NCI-H2171 (cell line): ENCODE measurements at places on chromosomes 3 and 15.

GRCh38 chr15:34725556-34725955 is 29.2 kb downstream of the GJD2 start:
- no peak for DNase-seq

- peak; percentile 2 for DNase-seq
Measured at GRCh38 chr3:186413615-186414415, 51.8 kb upstream of the DGKG start.

DNA sequence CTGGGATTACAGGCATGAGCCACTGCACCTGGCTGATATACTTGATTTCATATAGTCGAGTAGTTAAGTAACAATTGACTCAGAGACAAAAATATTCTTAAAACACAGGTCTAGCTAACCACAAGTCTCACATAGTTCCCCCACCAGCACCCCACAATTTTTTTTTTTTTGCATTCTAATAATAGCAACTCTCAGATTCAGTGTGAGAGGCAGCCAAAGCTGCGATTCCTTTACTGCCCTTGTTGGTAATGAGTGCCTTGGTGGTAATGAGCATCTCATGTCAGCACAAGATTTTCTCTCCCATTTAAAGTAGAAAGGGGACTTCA is 72.5 kb downstream of the WWTR1 start:
- no peak for DNase-seq

DNA sequence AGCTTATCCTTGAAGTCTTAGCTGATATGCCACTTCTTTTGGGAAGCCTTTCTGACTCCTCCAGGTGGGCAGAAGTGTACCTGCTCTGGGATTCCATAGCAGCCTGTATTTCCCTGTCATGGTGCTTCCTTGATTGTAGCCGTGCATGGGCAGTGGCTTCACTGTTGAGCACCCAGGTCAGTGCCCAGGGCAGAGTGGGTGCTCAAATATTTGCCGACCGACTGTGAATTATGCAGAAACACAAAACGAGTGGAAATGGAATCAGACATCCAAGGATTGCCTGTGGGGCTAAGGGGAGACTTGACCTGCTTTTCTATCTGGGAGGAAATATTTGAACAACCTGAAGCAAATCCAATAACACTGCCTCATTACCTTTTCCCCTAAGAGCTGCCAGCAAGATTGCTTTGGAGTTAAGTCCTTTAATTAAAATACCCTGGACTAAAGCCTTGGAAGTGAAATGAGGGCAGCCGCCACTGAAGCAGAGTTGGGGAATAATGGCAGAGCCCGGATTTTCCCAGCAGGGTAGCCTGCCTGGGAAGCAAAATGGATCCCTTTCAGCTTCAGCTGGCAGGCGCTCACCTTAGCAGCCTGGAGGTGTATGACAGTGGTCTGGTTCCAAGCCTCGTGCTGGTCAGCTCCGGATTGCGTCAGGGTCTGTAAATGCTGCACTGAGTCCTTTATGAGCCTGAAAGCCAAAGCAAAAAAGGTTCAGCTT is 14.9 kb downstream of the ACOX2 start:
- DNase-seq = no peak

DNA sequence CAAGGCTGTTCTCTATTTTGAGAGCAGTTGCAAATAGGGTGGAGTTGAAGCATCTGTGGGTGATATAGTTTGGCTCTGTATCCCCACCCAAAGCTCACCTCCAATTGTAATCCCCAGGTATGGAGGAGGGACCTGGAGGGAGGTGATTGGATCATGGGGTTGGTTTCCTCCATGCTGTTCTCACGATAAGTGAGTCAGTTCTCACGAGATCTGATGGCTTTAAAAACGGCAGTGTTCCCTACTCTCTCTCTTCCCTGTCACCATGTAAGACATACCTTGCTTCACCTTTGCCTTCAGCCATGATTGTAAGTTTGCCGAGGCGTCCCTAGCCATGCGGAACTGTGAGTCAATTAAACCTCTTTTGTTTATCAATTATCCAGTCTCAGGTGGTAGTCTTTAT is 21.0 kb downstream of the CHST2 start:
- no peak for DNase-seq

DNA sequence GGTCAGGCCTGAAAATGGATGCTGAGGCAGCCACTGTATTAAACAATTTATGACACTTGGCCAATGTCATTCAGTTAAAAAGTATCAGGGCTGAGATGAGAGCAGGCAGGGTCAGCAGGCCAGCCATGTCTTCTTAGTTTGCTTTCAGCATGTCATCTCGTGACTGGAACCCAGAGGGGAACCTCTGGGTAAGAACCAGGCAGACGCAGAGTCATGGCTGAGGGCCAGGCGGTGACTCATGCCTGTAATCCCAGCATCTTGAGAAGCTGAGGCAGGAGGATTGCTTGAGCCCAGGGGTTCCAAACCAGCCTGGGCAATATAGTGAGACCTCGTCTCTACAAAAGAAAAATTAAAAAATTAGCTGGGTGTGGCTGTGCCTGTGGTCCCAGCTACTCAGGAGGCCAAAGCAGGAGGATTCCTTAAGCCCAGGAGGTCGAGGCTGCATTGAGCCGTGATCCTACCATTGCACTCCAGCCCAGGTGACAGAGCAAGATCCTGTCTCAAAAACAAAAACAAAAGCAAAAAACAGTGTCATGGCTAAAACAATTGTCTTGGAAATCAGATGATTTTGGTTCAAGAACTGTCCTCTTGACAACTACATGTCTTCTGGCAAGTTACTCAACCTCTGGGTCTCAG is 11.7 kb downstream of the BCL2L10 start:
- no peak for DNase-seq

DNA sequence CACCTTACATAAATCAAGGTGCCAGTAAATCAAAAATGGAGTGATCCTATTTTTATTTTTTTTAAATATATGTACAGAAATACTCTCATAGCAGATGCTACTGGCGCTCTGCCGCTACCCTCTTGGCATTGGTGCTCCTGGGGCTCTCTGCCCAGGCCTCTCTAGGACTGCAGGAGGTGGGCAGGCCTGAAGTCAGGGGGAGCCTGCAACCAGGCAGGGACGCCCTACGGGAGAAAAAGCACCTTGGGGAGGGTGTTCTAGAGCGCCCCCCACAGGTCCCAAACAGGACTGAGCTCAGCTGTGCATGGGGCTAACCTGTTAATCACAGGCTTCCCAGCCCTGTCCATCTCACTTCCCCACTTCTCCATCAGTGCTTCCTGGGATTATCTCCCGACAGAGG is 192.5 kb downstream of the SHQ1 start:
- DNase-seq = no peak

- DNase-seq = no peak
Measured at GRCh38 chr3:69105320-69105719, 17.1 kb downstream of the LMOD3 start.

DNA sequence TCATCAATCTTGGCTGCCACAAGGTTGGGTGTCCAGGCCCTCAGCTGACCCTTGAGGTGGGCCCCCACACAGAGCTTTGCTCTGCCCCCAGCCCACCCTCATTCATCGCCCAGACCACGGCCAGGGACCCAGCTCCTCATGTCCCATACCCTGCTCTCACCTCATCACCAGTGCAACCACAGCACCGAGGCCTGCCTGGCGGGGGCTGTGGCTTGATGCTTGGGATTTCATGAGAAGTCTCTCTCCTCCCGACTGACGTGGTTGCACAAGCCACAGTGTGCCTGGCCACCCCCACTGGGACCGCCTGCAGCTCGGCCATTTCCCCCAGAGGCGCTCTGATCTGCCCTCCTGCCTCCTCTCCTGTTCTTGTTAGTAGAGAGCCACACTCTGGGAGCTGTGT is 45.4 kb upstream of the MTMR10 start:
- no peak for DNase-seq

- DNase-seq = no peak
Measured at GRCh38 chr3:195147649-195148080, 123.3 kb downstream of the XXYLT1 start.

- no peak for DNase-seq
Measured at GRCh38 chr3:45817831-45818522, 21.6 kb upstream of the SLC6A20 start.

GRCh38 chr3:39541442-39541841 is 74.0 kb downstream of the MOBP start:
- no peak for DNase-seq

- DNase-seq = no peak
Measured at GRCh38 chr3:185658504-185658912, 72.4 kb downstream of the SENP2 start.
